ENCODE measurements at places on chromosomes 7 and 10.

GRCh38 chr7:117068511-117069145 lies 115.3 kb downstream of the ST7 start:
- DNase-seq = no peak

GRCh38 chr10:71989661-71990454 lies 25.7 kb downstream of the CHST3 start:
- DNase-seq = no peak

DNA sequence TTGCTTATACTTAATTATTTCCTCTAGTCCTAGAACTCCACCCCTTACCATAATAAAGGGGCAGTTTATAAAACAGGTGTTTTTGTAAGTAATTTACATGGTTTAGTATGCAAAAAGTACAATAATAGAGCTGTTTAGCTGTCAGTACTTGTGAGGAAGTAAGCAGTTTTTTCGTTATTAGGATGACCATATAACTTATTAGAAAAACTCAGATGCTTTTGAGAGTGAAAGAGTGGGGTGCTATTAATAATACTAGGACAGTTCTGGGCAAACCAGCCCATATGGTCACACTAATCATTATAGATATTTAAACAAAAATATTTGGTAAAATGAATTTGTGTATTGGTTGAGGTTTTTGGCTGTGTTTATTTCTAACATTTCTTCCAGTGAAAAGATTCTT lies 201.9 kb upstream of the KAT6B start:
- no peak for DNase-seq

DNA sequence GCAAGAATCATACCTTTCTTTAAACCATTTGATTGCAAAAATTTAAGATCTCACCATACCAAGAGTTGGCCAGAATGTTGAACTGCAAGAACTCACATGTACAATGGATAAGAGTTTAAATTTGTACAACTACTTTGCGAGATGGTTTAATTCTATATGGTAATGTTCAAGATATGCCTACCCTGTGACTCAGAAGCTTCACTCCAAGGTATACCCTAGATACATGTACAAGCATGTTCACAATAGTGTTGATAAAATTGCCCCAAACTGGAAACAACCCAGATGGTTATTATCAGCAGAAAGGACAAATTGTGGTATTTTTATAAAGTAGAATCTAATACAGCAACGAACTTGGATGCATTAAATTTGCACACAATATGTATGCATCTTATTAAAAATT lies 25.1 kb upstream of the RAB18 start:
- DNase-seq = no peak

GRCh38 chr10:13457958-13458686 lies 70.7 kb downstream of the BEND7 start:
- DNase-seq = no peak

DNA sequence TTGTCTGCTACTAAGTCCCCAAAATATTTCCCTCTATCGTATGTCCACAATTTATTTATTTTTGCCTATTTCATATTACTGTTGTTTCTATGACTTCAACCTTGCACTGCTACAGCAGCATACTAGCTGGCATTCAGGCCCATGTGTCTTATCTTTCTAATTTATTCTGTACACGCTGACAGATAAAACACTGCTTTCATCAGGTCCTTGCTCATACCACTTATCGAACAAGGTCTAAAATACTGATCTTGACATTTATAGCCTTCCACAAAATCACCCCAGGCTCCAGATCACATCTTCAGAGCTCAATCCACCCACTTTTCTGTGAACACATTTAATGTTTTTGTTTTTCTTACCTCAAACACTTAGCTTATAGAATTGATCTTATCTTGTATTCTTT lies 374.6 kb downstream of the THSD7A start:
- DNase-seq = no peak

- DNase-seq = no peak
These were observed 146.8 kb downstream of the PKD1L1 start for GRCh38 chr7:47801423-47801822.

- DNase-seq = no peak
These were observed 3.0 kb upstream of the NDST2 start for GRCh38 chr10:73814276-73814895.

- no peak for DNase-seq
These were observed 22.1 kb downstream of the NCAPG2 start for GRCh38 chr7:158682456-158682855.

DNA sequence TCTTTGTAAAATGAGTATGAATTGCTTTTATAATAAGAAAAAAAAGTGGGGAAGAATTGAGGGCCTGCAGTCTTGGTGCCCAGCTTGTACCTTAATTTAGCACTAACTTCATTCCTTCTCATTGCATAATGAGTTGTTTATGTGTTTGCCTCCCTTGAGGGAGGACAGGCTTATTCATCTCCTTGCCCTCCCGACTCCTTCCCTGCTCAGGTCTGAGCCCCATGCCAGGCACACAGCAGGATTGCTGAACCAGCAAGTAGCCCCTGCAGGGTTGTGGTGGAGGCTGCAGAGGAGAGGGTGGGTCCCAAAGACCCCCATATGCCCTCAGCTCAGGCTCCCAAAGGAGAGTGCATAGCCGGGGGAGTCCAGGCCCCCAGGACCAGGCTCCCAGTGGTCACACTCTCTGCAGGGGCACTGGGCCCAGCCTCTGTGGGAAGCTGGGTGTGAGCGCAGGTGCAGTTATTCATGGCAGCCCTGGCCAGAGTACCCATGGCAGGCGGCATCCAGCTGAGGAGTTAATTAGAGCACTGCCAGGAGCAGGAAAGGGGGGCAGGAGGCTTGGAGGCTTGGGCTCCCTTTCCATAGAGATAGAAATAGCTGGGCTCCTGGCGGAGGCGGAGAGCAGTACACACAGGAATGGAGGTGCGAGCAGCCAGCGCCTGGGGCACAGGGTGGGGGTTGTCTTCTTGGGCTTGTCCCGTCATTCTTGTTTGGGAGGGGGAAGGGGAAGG lies 28.2 kb upstream of the GOLGA7B start:
- DNase-seq = no peak

GRCh38 chr7:30706316-30706715 lies 24.1 kb upstream of the CRHR2 start:
- DNase-seq = no peak
